CD4-positive, alpha-beta T cell treated with Interleukin-4 for 4 hours (primary cell): ENCODE measurements at places on chromosomes 1 and 21.

DNA sequence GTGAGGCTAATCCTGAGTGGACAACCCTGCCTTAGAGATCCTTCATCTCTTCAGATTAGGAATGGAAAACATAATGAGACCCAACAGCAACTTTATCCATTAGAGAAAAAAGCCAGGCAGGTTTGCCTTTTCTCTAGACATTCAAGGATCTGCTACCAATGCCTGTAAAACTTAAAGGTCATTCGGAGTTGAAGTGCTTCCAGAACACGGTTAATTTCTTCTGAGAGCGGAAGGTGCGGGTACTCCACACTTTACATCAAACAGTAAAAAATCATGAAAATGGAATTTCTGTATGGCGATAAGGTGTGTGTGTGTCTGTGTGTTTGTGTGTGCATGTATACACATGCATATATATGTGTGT is 65.2 kb upstream of the PRKACB start:
- no peak for DNase-seq

GRCh38 chr1:102434421-102434820 is 437.7 kb upstream of the OLFM3 start:
- no peak for DNase-seq

DNA sequence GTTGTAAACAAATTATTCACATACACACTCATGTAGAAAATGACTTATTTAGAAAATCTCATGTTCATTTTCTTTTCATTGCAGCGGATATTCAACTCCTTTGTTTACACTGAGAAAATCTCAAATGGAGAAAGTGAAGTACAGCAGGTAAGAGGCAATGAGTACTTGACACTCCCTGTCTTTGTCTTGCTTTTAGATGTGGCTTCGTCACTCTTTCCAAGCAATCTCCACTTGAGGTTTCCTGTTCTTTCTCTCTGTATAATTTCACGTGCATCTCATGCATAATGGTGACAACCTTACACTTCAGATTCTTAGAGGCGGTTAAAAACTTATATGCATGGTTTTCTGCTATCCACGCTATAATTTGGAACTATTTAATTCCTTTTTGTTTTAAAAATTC is 80.6 kb downstream of the CACHD1 start:
- peak; percentile 11 for DNase-seq

DNA sequence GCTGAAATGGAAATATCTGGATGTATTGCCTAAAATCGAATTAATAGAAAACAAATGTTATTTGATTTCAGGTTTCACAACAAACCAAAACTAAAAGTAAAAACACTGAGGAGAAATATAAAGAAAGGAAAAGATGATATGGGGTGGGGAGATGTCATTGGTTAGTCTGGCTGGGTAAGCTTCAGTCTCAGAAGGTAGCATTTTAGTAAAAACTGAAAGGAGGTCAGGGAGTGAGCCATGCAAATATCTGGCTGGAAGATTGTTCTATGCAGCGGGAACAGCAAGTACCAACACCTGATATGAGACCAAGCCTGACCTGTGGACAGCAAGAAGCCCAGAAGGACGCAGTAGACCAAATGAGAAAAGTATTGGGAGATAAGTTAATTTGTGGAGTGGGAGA is 264.6 kb downstream of the LRRC40 start:
- DNase-seq = no peak

GRCh38 chr1:3590951-3591865 is 20.1 kb downstream of the MEGF6 start:
- DNase-seq = no peak

DNA sequence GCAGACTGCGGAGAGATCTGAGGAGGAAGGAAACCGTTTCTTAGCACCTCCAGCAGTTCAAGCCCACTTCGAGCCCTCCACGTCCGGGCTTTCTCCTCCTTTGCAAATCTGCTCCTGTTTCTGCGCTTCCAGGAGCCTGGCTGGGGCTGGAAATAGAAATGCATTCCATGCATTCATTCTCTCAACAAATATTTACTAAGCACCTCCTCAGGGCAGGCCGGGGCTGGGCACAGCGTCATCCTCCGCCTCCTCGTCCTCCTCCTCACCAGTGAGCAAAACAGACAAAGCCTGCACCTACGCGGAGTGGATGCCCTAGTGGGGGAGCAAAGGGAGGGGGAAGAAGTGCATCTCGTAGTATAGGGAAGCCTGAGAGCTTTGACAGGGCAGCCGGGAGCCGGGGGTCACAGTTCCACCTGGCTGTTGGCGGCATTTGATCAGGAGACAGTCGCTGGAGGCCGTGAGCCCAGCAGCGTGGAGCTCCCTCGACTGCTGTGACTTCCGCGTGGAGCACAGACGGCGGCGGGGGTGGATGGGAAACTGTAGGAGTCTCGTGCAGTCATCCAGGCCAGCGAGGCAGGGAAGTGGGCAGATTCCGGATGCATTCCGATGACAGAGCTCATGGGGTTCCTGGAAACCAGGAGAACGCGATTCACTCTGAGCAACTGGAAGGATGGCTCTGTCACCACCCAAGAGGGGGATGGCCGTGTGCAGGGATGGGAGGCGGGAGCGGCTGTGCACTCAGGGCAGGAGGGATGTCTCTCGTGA is 93.5 kb downstream of the SIK1 start:
- DNase-seq = no peak

- no peak for DNase-seq
These were observed 19.5 kb upstream of the COL6A2 start for GRCh38 chr21:46078322-46078977.

- no peak for DNase-seq
These were observed 161.1 kb upstream of the CXADR start for GRCh38 chr21:17351766-17352165.

- DNase-seq = no peak
These were observed 18.9 kb downstream of the ANGPTL7 start for GRCh38 chr1:11207898-11208611.

GRCh38 chr1:25774921-25775771 is 24.8 kb upstream of the SELENON start:
- DNase-seq = peak; percentile 91

- DNase-seq = peak; percentile 27
These were observed 251.8 kb downstream of the CRB1 start for GRCh38 chr1:197519741-197520334.

- DNase-seq = no peak
These were observed 633 bp downstream of the THEMIS2 start for GRCh38 chr1:27872802-27873551.

DNA sequence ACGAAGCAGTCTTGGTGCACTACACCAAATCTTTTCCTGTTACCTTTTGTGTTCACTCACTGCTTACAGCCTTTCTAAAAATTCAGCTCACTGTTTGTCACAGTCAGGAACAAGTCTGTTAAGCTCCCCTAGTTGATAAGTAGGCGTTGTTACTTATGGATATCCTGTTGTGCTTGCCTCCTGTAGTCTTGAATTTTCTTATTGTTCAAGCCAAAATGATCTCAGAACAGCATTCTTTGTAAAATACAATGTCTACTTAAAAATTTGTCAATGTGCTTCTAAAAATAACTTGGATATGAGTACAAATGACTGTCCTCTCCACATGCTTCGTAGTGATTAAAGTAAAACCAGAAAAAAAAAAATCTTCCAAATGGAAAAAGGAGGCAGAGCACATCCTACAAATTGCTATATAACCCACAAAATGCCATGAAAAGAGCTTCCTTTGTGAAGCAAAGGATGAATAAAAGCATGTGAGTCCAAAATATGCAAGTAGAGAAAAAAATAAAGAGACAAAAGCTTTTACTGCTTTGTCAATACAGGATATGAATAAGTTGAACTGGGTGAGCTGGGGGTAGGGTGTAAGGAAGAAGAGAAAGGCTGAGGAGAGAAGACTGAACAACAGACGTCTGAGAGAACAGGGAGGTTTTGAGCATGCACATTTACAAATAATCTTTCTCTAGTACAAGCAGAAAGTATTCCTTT is 228.9 kb upstream of the ADGRL4 start:
- no peak for DNase-seq

GRCh38 chr1:13817906-13818305 is 117.9 kb downstream of the PRDM2 start:
- DNase-seq = no peak

- DNase-seq = no peak
These were observed 6.9 kb upstream of the CGN start for GRCh38 chr1:151504252-151504651.

DNA sequence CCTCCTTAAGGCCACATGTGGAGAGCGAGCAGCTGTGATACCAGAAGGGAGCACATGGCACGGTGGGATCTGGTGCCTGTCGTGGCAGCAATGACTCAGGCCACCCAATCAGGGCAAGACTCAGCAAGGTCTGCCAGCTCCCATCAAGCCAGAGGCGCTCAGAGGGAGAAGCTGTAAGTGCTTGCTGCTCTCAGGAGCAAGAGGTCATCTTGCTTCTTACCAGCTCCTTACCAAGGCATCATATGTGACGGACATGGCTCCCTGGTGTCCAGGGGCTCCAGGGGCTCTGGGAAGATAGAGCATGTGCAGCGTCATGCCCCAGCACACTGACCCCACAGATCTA is 72.9 kb downstream of the ITPKB start:
- no peak for DNase-seq

DNA sequence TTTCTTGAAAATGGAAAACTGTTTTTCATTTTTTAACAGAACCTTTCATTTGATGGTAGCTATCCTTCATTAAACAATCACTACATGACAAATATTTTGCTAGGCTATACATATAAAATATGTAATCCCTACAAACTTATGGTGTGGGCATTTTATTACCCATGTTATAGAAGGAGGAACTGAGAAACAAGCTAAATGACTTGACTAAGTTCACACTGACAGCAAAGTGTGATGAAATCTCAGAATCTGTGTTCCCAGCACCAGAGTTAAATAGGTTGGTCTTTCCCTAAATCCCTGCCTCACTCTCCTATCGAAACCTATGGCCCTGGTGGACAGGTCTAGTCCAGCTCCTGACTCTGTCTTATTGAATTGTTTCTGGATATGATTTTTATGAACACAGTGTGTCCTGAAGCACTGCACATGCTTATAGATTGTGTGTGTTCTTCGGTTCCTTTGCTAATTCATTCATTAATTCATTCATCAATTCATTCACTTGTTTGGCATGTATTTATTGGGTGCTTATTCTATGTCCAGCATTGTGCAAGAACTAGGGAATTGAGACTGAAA is 301.0 kb downstream of the GRIK1 start:
- no peak for DNase-seq
